ENCODE measurements at places on chromosomes 13 and 19. TPM values are rescaled to one million over a fixed set of nuclear protein-coding genes. Genes with fewer than 3 reads are reported as not detected.

Gene OR7D2
- total RNA-seq = not detected

GRCh38 chr19:47186446-47187334 lies 44.3 kb downstream of the BBC3 start:
- no peak overlapping the region for H3K27ac ChIP-seq
- H3K36me3 ChIP-seq = no peaks in the 10 kb centered on the region
- DNase-seq = no peak
- H3K4me1 ChIP-seq = peaks cover 31% of the 10 kb centered on the region

DNA sequence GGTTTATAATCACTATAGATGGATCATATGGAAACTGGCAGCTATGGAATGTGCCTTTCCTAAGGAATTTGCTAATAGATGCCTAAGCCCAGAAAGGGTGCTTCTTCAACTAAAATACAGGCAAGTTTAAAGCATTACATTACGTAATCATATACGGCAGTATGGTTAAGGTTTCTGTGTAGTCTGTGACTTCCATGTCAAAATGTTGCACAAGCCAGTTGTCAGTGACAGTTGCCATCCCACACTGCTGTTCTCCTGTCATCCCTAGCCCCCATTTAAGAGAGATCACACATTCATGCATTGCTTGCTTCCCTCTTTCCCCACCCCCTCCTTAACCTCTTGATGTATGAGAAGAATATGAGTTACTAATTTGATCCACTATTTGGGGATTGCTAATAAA lies 47.3 kb downstream of the BRCA2 start:
- no peaks in the 10 kb centered on the region for H3K27me3 ChIP-seq
- no peak for DNase-seq
- no peak overlapping the region for H3K4me3 ChIP-seq
- H3K36me3 ChIP-seq = no peaks in the 10 kb centered on the region
- H3K27ac ChIP-seq = no peak overlapping the region
- H3K4me1 ChIP-seq = no peaks in the 10 kb centered on the region

GRCh38 chr13:61608138-61608537 lies 192.5 kb upstream of the PCDH20 start:
- no peak overlapping the region for H3K27ac ChIP-seq
- H3K4me3 ChIP-seq = no peak overlapping the region
- no peak for DNase-seq
- H3K36me3 ChIP-seq = no peaks in the 10 kb centered on the region

Gene GRK1
- total RNA-seq = not detected

DNA sequence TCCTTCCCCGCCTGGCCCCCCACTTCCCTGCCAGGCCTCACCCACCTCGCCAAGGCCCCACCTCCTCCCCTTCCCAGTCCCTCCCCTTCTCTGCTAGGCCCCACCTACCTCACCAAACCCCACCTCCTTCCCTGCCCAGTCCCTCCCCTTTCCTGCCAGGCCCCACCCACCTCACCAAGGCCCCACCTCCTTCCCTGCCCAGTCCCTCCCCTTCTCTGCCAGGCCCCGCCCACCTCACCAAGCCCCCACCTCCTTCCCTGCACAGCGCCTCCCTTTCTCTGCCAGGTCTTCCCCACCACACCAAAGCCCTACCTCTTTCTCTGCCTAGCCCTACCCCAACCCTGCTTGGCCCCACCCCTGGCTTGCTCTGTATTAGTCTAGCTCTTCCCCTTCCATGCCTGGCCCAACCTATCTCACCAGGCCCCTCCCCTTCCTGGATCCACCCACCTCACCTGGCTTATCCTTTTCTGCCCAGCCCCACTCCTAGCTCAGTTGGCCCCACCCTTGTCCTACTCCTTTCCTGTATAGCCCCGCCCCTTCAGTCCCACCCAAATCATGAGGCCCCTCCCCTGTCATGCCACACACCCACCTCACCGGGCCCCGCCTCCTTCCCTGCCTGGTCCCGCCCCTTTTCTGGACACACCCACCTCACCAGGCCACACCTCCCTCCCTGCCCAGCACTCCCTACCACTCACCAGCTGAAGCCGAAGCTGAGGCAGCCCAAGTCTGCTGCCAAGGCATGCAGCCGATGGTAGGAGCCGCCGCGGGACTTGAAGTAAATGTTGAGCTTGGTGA lies 16.2 kb downstream of the CERS1 start:
- no peaks in the 10 kb centered on the region for H3K4me1 ChIP-seq
- H3K27ac ChIP-seq = no peak overlapping the region
- peak; percentile 35 for DNase-seq
- no peak overlapping the region for H3K4me3 ChIP-seq
- no peaks in the 10 kb centered on the region for H3K36me3 ChIP-seq
- no peaks in the 10 kb centered on the region for H3K27me3 ChIP-seq

Gene NAPSA
- total RNA-seq = 2.3 TPM

Gene F7
- total RNA-seq = not detected

GRCh38 chr19:13195678-13196077 lies 45.5 kb downstream of the IER2 start:
- H3K27me3 ChIP-seq = no peaks in the 10 kb centered on the region
- DNase-seq = peak; percentile 85
- peak overlapping the region; percentile 7 for H3K27ac ChIP-seq
- H3K4me3 ChIP-seq = no peak overlapping the region
- H3K4me1 ChIP-seq = peaks cover 20% of the 10 kb centered on the region

DNA sequence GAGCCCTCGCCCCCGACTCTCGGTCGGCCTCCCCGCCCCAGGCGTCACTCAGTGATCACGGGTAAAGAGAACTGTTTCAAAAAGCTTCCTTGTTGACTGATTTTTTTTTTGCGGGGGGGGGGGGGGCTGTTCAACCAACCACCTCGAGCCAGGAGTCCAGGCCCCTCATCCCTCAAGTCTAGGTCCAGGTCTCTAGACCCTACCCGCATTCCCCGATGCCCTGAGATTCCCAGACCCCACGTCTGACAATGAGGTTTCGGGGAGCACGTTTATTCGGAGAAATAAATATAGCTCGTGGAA lies 4.3 kb downstream of the HRC start:
- H3K4me3 ChIP-seq = peak overlapping the region; percentile 23
- DNase-seq = peak; percentile 23
- no peaks in the 10 kb centered on the region for H3K27me3 ChIP-seq
- H3K27ac ChIP-seq = no peak overlapping the region
- H3K36me3 ChIP-seq = no peaks in the 10 kb centered on the region
- H3K4me1 ChIP-seq = peaks cover 36% of the 10 kb centered on the region

DNA sequence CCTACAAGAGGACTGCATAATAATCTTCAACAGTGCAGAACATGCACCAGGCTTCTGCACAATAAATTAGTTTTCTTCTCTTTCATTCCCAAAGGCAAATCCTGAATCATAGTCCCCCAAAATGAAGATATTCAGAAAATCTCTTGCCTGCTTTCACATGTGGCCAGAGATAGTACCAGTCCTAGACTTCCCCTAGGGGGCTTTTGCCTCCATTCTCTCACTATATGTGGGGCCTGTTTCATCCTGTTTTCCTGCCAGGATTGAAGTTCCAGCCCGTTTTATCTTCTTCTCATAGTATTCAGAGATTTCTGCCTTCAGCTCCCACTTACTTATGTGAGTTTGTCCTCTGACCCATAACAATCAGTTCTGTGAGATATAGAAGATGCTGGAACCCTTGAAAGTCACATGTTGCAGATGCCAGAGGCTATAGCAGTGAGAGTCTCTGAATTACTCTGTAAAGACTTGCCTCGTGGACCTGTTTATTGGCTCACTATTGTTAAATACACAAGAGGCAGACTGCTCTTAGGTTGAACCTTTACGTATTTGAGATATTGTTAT lies 421.9 kb upstream of the PCDH9 start:
- H3K4me3 ChIP-seq = no peak overlapping the region
- no peaks in the 10 kb centered on the region for H3K36me3 ChIP-seq
- no peak for DNase-seq
- no peaks in the 10 kb centered on the region for H3K4me1 ChIP-seq
- H3K27me3 ChIP-seq = no peaks in the 10 kb centered on the region

DNA sequence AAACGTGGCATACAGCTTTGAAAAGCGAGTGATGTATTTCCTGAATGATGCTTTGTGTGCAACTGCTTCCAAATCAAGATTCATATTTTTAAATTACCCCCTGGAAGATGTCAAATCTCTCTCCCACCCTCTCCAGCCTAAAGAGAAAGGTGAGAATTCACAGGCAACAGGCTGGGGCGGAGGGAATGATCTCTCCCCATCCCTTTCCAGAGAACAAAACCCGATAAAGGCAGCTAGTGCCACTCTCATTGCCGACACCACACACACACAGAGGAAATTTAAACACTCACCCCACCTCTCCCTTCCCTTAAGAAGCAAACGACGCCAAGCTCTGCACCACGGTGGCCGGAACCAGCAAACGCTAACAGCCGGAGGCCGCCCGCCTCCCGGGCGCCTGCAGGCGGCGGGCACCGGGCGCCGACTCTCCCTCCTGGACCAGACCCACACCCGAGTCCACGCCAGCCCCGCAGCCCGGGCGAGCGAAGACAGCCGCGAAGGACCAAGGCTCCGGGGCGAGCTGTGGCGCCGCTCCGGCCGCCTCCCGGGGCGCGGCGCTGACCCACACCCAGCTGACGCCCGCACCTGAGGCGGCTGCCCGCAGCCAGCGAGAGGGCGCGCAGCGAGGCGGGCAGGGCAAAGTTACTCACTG lies 477 bp downstream of the LNX2 start:
- H3K27ac ChIP-seq = peak overlapping the region; percentile 98
- H3K4me1 ChIP-seq = peaks cover 68% of the 10 kb centered on the region

DNA sequence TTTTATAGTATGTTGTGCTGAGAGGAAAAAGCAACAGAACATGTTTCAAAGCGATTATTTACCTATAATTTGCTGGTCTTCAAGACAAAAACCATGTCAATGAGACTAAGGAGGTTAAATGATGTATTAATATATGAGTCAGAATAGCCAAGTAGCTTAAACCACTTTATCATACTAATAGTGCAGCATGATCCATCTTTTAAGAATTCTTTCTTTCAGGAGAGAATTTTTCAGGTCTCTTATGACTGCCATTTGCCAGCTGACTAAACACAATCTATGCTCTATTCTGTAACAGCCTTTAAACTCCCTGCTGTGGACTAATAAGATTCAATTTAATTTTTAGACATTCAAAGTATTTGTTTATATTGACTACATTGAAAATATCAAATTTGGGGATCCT lies 93.7 kb downstream of the TRPC4 start:
- H3K27me3 ChIP-seq = no peaks in the 10 kb centered on the region
- DNase-seq = no peak
- no peak overlapping the region for H3K27ac ChIP-seq
- H3K36me3 ChIP-seq = no peaks in the 10 kb centered on the region

GRCh38 chr13:113321546-113321945 lies 24.5 kb downstream of the LAMP1 start:
- no peak overlapping the region for H3K27ac ChIP-seq
- no peak overlapping the region for H3K4me3 ChIP-seq
- H3K27me3 ChIP-seq = no peaks in the 10 kb centered on the region
- peaks cover 31% of the 10 kb centered on the region for H3K36me3 ChIP-seq

DNA sequence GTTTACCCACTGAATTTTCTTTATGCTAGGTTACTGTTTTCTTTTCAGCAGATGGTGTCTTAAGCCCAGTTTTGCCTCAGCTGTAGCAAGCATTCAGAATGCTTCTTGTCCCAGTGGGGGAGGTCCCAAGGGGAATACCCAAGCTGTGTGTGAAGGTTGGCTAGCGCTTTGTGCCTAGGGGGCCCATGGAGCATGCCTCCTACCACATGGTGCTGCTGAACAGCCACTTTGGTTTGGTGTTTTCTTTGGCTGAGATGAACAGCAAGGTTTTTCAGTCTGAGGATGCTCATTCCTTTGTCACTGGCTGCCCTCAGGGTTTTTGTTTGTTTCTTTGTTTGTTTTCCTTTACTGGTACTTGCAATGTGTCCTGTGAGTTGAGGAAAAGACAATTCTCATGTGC lies 99.0 kb downstream of the PCDH20 start:
- H3K27ac ChIP-seq = no peak overlapping the region
- H3K4me3 ChIP-seq = no peak overlapping the region
- H3K4me1 ChIP-seq = no peaks in the 10 kb centered on the region

GRCh38 chr19:39082745-39083598 lies 1.2 kb upstream of the ACP7 start:
- DNase-seq = no peak
- H3K27me3 ChIP-seq = peaks cover 6% of the 10 kb centered on the region
- H3K36me3 ChIP-seq = no peaks in the 10 kb centered on the region
- no peak overlapping the region for H3K27ac ChIP-seq
- no peak overlapping the region for H3K4me3 ChIP-seq

Gene MYADM
- total RNA-seq = 12.2 TPM

DNA sequence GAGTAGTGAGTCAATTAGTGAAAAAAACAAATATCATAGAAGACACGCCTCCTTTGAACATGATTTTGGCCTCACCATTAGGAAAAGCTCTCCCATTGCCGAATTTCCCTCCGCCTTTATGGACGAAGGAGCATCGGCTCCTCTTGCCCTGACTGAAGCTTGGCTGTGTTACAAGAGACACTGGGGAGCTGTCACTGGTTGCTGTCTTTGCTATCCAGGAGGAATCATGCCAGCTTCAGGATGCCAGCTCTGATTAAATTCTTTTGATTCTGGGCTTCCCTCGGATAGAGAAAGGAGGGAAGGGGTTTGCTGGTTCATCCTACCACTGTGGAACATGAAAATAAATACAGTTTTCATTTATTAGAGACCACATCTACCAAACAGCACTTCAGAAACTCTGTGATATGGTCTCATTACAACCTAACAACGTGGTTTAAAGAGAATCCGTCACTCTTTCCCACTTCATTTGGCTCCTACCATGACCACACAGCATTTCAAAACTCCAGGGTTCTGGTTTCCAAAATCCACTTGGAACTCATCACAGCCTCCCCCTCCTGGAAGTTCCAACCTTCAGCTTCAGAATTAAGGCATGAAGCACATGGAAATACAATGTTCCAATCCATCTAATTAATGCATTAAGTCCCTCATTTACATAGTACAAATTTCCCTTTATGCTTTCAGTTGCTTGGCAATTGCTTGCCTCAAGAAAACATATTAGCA lies 446.0 kb downstream of the EFNB2 start:
- no peak for DNase-seq
- H3K4me3 ChIP-seq = no peak overlapping the region
- no peak overlapping the region for H3K27ac ChIP-seq

- no peak overlapping the region for H3K4me3 ChIP-seq
- no peaks in the 10 kb centered on the region for H3K27me3 ChIP-seq
- DNase-seq = no peak
- no peaks in the 10 kb centered on the region for H3K36me3 ChIP-seq
- H3K27ac ChIP-seq = peak overlapping the region; percentile 5
These were observed 72.4 kb downstream of the STK24 start for GRCh38 chr13:98504371-98504963.

Data from body of pancreas (tissue), 4 donors.